Brain microvascular endothelial cell (primary cell): ENCODE measurements at places on chromosomes 2 and 18.

DNA sequence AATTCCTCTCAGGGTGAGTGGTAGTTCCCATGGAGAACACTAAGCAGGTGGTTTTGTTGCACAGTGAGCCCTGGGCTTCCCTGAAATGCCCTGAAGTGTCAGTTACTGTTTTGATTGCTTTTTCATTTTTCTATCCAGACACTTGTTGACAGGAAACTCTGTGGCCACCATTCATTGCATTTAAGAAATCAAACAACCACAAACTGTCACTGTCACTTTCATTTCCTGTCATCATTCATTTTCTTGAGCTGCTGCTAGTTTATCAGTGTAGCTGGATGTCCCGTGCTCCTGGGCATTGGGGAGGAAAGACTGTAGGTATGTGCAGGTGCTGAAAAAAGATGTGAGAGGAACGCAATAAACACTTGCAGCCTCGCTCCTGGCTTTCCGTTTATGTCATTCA, 891.6 kb upstream of the ZEB2 start:
- no peak for DNase-seq

- peak; percentile 47 for DNase-seq
These were observed 184.3 kb downstream of the GULP1 start for GRCh38 chr2:188475945-188476344.

DNA sequence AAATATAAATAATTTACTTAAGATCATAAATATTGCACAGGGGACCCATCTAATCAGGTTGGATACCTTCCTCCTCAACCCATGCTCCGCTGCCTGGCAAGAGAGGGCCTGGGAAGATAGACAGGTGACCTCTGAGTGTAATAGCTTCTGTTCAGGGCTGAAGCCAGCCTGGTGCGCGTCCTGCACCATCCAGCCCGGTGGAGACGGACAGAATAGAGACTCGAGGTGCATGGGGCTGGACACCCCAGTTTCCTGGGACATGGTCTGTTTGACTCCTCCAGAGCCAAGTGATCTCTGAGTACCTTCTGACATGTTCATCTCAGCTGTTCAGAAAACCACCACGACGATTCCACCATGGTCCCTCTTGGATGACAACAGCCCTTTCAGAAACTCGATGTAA, 209.3 kb upstream of the MYT1L start:
- no peak for DNase-seq

- no peak for DNase-seq
These were observed 120.9 kb upstream of the NFATC1 start for GRCh38 chr18:79274823-79275222.

DNA sequence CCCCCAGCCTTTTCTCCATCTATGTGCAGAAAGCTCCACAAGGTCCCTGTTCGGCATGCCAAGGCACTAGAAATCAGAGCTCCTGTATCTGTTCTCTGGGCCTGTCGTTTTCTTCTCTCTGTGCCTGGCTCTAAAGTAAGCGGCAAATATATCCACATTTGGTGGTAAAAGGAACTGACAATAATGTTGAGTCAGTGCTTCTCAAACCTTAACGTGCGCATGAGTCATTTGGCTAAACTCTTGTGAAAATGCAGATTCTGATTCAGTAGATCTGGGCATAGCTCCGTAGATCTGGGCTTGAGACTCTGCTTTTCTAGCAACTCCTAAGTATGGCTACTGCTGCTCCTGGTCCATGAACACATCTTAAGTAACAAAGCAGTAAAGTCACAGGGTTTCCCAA, 16.5 kb upstream of the ACSL3 start:
- DNase-seq = peak; percentile 82

GRCh38 chr2:158687315-158687714, 107.8 kb upstream of the DAPL1 start:
- DNase-seq = no peak

DNA sequence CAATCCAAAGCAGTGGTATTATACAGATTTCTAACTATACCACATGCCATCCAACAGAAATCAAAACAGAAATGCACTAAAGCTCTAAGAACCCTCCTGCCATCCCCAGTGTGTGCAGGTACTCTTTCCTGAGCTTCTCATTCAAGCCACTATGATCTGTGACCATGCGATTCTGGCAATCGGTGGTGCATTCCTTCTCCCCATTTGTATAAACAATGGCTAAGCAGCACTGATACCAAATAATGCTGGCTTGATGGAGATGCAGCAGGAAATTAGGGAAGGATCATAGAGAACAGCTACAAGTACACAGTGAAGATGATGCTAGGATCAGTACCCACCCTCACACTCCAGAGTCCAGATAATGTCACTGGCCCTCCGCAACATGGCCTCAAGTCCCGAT, 51.8 kb downstream of the PPP4R1 start:
- DNase-seq = no peak

DNA sequence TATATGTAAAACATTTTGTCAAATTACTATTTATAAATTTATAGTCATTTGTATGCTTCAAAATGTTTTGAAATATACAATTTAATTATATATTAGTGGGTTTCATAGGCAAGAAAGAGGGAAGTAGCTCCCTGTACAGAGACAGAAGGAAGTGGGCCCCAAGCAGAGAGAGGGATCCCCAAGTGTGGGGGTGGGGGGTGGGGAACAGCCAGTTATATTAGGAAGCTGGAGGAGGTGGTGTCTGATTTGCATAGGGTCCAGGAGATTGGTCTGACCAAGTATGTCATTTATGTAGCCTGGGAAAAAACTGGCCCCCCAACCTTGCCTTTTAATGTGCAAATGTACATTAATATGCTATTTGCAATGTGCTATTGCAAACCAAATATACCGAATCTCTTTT, 76.5 kb upstream of the ZSWIM2 start:
- DNase-seq = no peak

- no peak for DNase-seq
These were observed 306.8 kb downstream of the GBX2 start for GRCh38 chr2:235861383-235861782.

GRCh38 chr2:220334871-220335590, 707.6 kb downstream of the SLC4A3 start:
- no peak for DNase-seq

DNA sequence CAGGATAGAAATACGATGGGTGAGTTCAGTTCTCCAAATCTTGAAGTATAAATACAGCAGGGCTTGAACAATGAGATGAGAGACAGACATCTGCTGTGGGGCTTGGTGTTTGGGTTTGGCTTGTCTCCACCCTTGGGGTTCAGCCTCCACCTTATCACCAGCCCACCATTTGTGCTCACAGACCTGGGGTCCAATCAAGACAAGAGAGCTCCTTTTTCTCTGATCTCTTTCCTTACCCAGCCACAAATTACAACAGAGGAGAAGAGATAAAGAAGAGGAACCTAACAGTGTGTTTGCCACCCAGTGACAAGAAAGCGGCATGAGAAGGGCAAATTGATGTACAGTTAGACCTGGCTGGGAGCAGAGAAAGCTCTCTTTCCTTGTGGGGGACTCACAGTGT, 204.5 kb upstream of the CXCR4 start:
- no peak for DNase-seq

GRCh38 chr2:142754182-142754581, 123.3 kb upstream of the KYNU start:
- DNase-seq = no peak

- DNase-seq = no peak
These were observed 703 bp downstream of the UGGT1 start for GRCh38 chr2:128091726-128092080.

GRCh38 chr2:25281522-25281921, 60.2 kb downstream of the DNMT3A start:
- no peak for DNase-seq

GRCh38 chr2:167748536-167748935, 498.9 kb downstream of the STK39 start:
- no peak for DNase-seq

GRCh38 chr2:130981667-130982066, 111.6 kb downstream of the FAM168B start:
- no peak for DNase-seq

DNA sequence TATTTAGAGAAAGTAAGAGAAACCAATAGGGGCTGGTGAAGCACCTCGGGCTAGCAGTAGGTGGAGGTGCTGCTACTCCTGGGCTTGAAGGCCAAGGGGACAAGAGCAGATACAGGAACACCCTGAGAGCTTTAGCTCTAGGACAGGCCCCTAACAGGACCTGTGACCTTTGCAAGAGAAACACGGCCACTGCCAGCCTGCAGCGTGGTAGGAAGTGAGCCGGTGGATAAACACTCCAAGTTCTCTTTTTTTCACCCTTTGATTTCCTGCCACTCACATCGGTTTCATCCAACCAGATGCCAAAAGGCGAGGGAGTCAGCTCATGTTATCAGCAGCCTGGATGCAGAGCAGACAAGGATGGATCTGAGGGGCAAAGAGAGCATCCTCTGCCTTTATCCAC, 66.8 kb upstream of the SPRED2 start:
- DNase-seq = no peak

GRCh38 chr2:12173271-12173942, 427.0 kb downstream of the LPIN1 start:
- no peak for DNase-seq

GRCh38 chr2:2663401-2664036, 332.4 kb upstream of the MYT1L start:
- no peak for DNase-seq

GRCh38 chr18:13574355-13574754, 152.0 kb downstream of the FAM210A start:
- DNase-seq = no peak

DNA sequence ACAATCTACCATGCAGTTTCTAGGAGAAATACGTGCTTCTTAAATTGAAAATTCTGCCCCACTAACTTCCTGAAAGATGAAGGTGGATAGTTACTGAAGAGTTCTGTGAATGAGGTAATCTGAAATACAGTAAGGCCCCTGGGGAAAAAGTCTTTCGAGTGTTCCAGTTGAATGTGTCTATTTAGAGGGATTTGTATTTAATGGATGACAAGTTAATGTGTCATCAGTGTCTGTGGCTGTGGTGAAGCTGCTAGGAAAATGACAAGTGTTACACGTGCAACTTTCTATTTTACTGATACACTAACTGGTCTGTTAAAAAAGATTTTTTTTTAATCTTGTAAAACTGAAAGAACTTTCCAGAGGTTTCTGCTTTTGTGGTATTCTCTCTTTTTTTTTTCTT, 384.6 kb downstream of the STK39 start:
- DNase-seq = peak; percentile 26

DNA sequence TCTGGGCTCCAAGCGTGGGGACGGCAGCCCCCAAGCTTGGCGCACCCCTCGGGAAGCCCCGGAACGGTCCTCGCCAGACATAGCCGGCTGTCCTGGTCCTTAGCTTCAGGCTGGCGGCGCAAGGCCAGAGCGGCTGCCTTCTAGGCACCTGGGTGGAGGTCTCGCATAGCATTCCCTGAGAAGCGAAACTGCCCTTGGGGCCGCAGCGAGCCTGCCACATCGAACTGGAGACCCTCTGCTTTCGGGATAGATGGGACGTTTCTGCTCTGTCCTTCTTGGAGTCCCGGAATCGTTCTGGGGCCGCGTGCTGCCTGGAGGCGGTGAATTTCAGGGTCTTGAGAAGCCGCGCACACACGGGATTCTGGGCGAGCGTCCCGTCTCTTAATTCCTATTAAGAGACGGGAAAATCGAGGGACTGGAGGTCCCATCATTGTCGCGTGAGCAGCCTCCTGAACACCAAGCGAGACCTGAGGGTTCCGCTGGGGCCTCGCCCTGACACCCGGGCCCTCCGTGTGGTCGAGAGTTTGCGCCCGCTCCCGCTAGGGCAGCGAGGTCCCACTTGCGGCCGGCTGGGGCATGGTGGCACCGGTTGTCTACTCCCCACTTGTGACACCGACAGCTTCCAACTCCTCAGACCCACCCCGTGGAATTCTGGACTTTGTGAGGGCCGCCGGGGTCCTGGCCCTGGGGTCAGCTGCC, 9.7 kb upstream of the EN1 start:
- DNase-seq = no peak

DNA sequence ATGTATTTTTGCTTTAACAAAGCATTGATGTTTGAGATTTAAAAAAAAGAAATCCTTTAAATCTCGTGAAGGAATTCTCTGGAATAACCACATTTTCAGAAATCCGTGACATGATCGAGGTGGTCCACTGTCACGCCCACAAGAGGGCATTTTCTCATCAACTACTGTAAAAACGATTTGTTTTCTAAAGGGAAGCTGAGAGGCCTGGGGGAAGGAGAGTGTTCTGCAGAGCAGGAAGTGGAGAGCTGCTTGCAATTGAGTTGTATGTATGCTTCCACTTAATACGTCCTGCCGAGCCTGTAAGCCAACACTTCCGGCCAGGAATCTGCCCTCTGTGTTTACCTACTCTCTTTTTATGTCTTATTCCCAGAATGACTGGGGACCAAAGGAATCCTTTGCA, 19.4 kb downstream of the KLHL29 start:
- peak; percentile 77 for DNase-seq

DNA sequence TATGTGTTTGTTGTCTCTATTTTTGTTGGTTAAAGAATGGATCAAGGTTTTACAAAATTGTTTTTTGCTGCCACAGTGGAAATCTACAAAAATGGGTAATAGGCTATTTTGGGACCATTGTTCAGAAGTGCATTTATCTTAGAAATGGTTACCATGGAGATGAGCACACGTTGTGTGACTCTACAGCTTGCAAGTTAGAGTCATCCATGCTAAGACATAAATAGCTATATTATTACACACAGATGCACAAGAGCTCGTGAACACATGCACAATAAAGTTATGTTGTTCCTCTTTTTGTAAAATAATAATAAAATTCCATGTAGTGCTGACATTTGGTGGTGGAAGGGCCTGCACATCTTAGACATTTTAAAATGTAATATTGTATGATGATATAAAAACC, 15.5 kb upstream of the DUSP19 start:
- DNase-seq = peak; percentile 61

- DNase-seq = no peak
These were observed 60.2 kb upstream of the GALNT13 start for GRCh38 chr2:153811516-153811915.

- no peak for DNase-seq
These were observed 29.9 kb downstream of the LYPD6B start for GRCh38 chr2:149068225-149068995.

- no peak for DNase-seq
These were observed 65.5 kb downstream of the ACAA2 start for GRCh38 chr18:49747876-49748275.

DNA sequence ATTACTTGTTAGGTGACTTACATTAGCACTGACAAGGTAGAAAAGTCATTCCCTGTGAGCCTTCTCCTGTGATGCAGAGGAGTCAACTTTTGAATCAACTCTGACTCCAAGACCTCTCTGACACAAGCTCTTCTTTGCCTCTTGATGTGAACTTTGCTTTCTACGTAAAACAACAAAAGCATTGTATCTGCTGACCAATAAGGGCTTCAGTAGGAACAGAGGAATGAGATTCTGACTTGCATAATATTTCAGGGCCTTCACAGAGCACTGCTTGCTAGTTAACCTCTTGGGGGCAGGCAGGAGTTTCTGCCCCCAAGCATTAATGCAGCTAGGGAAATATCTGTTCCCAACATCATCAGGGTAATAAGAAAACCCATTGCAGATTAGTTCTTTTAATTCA, 791.5 kb downstream of the BCL11A start:
- no peak for DNase-seq

DNA sequence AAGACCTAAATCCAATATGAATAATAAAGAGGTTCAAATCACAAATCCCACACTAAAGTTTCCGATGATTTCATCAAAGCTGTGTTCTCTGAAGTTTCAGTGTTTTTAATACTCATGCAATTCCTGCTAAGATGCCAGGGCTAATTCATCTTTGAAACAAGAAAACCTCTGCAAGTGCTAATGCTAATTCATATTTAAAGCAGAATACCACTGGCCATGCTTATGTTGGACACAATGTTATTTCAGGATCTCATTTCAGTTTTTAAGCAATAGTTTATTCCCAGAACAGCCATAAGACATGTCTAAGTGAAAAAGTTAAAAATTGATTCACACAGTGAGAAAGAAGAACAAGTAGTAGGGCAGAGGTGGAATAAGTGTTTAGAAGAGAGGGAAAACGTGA, 62.8 kb downstream of the GRB14 start:
- DNase-seq = no peak

GRCh38 chr2:134190807-134191203, 63.1 kb upstream of the MGAT5 start:
- DNase-seq = no peak
